AG04450 (cell line): ENCODE measurements at places on chromosomes 6 and 20. TPM values are rescaled to one million over a fixed set of nuclear protein-coding genes. Genes with fewer than 3 reads are reported as not detected.

The RAE1 gene
- 43.2 and 45.8 TPM in 2 replicates for polyA plus RNA-seq

DNA sequence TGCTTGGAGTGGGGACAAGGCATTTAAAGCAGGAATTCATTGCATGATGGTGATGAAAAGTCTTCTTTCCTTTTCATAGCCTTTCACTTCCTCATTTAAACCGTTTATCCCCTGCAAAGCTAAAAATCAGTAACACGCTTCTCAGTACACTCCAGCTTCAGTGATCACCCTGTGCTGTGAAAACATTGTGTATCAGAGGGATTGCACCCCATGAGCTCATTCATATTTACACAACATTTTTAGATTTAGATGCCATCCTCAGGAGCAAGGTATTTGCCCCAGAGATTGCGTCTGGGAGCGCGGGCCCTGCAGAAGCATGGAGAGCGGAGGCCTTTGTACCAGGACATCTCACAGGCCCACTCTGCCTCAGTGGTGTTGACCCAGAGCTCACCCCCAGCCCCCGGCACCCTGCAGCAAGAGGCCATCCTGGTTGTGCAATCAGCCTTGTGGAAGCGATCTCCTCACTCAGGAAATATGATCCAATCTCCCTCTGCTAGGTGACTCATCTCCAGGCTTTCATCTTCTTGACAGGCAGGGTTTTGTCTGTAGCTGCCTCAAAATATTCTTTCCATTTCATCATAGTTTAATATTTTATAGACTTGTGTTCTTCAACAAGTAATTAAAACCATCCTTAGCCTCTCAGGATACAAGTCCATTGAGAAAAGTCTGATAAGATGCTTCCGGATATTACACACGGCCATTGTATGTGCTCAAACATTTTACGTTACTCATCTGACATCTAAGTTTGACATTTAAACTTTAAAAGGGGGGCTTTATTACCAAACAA lies 38.9 kb upstream of the THBS2 start:
- DNase-seq, result peak; percentile 89

The ITPR3 gene
- 4.4 and 4.8 TPM in 2 replicates for polyA plus RNA-seq

DNA sequence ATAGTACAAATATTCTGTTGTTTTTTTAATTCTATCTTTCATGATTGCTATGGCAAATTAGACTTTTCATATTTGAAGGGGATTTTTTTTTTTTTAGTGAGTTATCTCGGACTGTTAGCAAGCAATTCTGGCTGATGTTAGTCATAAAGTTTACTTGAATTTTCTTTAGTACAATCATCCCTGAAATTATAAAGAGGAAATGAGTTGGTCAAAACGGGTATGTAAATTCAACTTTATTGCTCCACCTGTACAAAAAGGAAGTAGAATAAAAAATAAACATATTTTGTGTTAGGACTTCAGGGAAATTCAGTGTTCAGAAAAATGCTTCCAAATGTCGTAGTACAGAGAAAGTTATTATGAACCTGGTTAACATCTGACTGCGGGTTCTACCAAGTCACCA lies 40.3 kb downstream of the PPP1R14C start:
- DNase-seq, result no peak

- DNase-seq, result peak; percentile 85
Observed at GRCh38 chr6:22147921-22148776, 148.7 kb downstream of the PRL start.

DNA sequence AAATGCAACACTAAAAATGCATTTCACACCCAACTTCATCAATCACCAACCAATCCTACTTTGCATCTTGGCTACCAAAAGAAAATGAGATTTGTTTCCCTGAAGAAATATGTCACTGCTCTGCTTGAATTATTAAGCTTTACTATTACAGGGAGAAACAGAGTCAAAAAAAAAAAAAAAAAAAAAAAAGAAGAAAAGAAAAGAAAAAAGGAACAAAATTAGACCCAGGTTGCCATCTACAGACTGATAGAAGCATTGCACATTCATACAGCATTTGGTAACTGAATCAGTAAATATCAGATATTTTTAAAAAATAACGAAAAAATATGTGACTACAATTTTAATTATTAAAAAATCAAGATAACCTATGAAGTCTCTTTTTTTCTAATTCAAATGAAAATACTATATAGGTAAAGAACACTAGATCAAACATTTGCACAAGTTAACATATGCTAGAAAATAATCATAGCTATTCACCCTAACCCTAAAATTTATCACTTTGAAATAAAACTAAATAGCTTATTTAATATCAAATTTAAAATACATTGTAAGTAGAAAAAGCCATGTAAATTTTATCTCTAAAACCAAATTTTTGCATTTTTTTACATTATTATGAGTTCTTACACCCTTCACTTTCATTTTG lies 83.3 kb downstream of the DCDC2 start:
- no peak for DNase-seq
